ENCODE measurements at places on chromosomes 4 and X. TPM values are rescaled to one million over a fixed set of nuclear protein-coding genes. Genes with fewer than 3 reads are reported as not detected.

DNA sequence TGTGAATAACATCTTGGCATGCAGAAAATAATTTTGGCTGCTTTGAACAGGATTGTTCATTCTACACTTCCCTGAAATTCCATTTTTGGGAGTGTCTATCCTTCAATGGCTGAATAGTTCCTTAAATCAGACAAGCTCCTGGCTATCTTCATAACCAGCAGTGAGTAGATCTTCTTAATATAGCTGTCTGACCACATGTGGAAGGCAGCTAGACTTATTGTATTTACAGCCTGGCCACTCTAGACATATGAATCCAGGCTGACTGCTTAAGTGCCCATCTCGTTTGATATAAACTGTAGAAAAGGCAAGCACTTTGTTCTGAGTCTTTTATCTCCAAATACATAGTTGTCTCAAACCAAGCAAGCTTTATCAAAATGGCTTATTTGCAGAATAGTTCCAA is 40.0 kb downstream of the PWWP3B start:
- H3K4me1 ChIP-seq: no peaks in the 10 kb centered on the region
- H3K27ac ChIP-seq: no peak overlapping the region
- DNase-seq: no peak
- H3K4me3 ChIP-seq: no peak overlapping the region
- peaks cover 10% of the 10 kb centered on the region for H3K27me3 ChIP-seq

DNA sequence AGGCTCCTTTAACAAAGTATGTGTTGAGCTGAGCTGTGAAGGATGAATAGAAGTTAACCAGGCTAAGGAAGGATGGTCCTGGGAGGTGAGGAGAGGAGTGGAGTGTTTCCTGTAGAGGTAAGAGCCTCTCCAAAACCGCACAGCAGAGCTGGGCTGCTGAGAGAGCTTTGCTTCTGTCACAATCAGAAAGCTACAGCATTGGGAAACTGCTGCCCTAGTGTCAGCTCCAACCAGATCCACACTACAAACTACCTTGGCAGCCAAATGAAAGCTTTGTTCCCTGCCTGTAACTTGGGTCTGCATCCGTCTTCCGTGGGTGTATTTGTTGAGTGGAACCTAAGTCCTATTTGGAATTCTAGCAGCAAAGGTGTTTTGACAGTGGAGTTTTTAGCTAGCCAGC is 91.8 kb downstream of the REPS2 start:
- H3K4me3 ChIP-seq: no peak overlapping the region
- H3K36me3 ChIP-seq: no peaks in the 10 kb centered on the region
- H3K27me3 ChIP-seq: peaks cover 22% of the 10 kb centered on the region
- H3K27ac ChIP-seq: peak overlapping the region; percentile 30

DNA sequence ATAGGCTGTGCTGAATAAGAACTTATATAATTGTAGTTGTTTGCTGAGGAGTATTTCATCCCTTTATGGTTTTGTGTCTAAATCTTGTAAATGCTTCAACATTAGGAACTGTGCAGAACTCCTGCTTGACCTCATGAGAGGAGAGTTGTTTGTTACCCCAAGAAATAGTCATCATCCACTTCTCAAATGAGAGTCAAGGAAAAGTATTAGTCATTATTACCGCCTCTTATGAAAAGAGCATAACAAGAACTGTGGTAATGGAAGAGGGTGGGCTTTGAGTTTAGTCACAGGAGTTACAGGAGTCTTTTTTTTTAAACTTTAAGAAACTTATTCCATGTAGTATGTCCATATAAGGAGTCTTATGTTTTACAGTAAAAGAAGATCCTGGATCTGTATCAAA is 132.9 kb downstream of the RAP1GDS1 start:
- no peaks in the 10 kb centered on the region for H3K27me3 ChIP-seq
- H3K4me3 ChIP-seq: no peak overlapping the region
- no peak overlapping the region for H3K27ac ChIP-seq
- no peaks in the 10 kb centered on the region for H3K36me3 ChIP-seq

DNA sequence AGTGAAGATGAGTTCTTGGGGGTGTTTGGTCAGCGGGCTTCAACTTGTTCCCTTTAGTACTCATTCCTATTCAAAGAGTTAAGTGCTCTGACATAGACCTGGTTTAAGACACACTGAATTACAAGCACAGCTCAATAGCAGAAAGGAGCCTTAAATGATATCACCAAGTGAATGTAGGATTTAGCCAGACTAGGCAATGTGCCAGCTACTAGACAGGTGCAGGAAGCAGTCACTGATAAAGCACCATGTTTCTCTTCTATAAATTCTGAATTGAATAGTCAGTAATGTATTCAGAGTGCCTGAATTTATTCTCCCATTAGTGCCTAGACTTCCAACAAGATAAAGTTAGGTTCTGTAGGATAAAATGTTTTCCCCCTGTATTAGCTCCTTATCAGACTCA is 63.6 kb downstream of the ASB9 start:
- DNase-seq: no peak
- H3K36me3 ChIP-seq: no peaks in the 10 kb centered on the region
- no peak overlapping the region for H3K27ac ChIP-seq
- H3K27me3 ChIP-seq: peaks cover 4% of the 10 kb centered on the region

OGT gene
- 187 TPM for total RNA-seq

DNA sequence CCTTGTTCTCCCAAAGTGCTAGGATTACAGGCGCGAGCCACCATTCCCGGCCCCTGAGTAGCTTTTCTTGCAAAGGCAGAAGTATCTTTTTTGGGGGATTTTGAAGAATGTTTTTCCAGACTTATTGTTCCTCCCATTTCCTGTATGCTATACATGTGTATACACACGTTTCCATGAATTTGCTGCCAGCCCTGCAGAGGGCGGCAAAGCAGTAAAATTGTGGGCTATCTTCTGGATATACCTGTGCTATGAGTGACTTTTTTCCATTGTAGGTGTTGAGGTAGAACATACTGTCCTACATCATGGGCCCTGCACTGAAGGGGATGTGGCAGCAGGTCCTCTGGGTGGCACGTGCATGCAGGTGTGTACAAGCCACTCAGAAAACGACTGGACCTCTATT is 16.9 kb upstream of the MED28 start:
- H3K4me3 ChIP-seq: no peak overlapping the region
- peak; percentile 72 for DNase-seq
- H3K27ac ChIP-seq: no peak overlapping the region
- H3K27me3 ChIP-seq: no peaks in the 10 kb centered on the region
- H3K36me3 ChIP-seq: peaks cover 33% of the 10 kb centered on the region
- H3K4me1 ChIP-seq: no peaks in the 10 kb centered on the region

- H3K4me3 ChIP-seq: no peak overlapping the region
- H3K27ac ChIP-seq: no peak overlapping the region
- H3K36me3 ChIP-seq: no peaks in the 10 kb centered on the region
- no peak for DNase-seq
- H3K4me1 ChIP-seq: no peaks in the 10 kb centered on the region
These were observed 40.6 kb upstream of the IL21 start for GRCh38 chr4:122661176-122662160.

CWH43 gene
- total RNA-seq: not detected

DNA sequence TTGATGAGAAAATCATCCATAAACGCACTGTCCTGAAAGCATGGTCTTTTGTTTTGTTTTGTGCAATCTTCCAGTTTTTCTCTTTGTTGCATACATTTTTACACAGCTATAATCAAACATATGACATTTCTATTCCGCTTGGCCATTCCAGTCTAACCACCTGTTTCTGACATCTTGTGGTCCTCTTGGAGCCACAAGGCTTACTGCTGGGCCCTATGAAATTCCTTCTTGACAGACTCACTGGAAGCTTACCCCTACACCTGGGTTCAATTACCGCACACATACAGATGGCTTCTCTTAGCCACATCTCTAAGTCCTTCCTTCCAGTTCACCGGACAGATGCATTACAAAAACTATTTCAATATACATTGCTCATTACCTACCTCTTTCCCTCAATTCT is 72.4 kb downstream of the PAPSS1 start:
- no peaks in the 10 kb centered on the region for H3K27me3 ChIP-seq
- H3K4me1 ChIP-seq: no peaks in the 10 kb centered on the region
- H3K36me3 ChIP-seq: peaks cover 12% of the 10 kb centered on the region
- H3K4me3 ChIP-seq: no peak overlapping the region

DNA sequence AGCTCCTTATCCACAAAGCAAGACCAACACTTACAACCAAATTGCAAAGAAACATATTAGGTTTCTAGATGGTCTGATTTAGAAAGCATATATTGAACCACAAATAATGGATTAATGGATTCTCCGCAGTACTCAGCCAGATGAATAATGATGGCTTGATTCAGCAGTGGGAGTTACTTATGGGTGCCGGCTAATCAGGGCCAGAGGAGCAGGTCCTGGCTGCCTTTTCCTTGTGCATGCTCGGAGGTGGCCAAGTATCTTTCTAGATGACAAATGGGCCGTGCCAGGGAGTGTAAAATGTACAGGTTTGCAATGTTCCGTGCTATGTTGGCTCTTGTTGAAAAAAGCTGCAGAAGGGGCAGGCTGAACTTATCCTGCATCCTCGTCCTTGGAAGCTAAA is 70.2 kb downstream of the VCX3A start:
- no peaks in the 10 kb centered on the region for H3K36me3 ChIP-seq
- H3K27ac ChIP-seq: no peak overlapping the region
- H3K4me3 ChIP-seq: no peak overlapping the region
- DNase-seq: no peak
- no peaks in the 10 kb centered on the region for H3K27me3 ChIP-seq

CORIN gene
- 1.4 TPM for total RNA-seq
